ENCODE measurements at places on chromosomes 16 and 17. TPM values are rescaled to one million over a fixed set of nuclear protein-coding genes. Genes with fewer than 3 reads are reported as not detected.

GRCh38 chr16:83901101-83901500 lies 2.2 kb downstream of the MLYCD start:
- no peak for DNase-seq

Gene MC1R
- total RNA-seq = 1.7 TPM

DNA sequence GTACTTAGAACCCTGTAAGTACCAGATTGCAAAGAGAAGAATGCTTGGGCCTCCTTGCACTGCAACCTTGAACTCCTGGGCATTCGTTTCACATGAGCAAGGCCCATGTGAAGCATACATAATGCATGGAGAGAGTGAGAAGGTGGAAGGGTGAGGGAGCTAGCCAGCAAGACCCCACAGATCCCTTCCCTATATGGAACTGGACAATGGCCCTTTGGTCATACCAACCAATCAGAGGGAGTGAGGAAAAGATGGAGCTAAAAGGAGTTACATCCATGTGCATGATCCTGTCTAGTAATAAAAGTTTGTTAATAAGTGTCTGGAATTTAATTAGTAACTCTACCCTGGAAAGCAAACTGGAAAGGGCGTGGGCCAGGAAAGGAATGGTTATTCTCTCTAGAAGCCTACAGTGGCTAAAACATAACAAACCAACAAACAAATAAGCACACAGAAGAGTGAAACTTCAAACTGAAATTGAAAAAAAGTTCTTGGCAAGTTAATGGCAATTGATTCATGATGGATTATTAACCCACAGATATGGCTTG lies 29.6 kb downstream of the DNAH3 start:
- DNase-seq = no peak

GRCh38 chr16:58481226-58481869 lies 18.6 kb upstream of the NDRG4 start:
- no peak for DNase-seq

GRCh38 chr16:68078701-68079375 lies 6.3 kb upstream of the NFATC3 start:
- DNase-seq = no peak

Gene CUEDC1
- total RNA-seq = 14.7 TPM

- peak; percentile 41 for DNase-seq
These were observed 27.9 kb downstream of the RPRML start for GRCh38 chr17:46950997-46951621.

DNA sequence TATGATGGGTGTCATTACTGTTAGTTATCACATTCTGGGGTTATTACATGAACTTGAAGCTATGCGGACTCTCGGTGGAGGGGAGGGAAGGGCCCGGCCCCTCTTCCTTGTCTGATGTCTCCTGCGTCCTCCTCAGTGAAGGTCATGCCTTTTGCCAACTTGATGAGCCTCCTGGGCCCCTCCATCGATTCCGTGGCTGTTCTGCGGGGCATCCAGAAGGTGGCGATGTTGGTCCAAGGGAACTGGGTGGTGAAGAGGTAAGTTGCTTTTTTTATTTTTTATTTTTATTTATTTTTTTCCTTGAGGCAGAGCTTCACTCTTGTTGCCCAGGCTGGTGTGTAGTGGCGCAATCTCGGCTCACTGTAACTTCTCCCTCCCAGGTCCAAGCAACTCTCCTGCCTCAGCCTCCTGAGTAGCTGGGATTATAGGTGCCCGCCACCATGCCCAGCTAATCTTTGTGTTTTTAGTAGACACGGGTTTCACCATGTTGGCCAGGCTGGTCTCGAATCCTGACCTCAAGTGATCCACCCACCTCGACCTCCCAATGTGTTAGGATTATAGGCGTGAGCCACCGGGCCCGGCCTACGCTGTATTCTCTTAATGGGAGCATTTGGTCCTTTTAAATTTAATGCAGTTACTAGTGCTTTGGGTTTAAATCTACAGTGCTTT lies 21.6 kb downstream of the POLR3E start:
- DNase-seq = peak; percentile 39

- peak; percentile 87 for DNase-seq
These were observed 11.8 kb upstream of the SLFN13 start for GRCh38 chr17:35460354-35460851.

GRCh38 chr16:11575223-11575589 lies 11.5 kb downstream of the LITAF start:
- DNase-seq = no peak

Gene HCRT
- total RNA-seq = not detected

DNA sequence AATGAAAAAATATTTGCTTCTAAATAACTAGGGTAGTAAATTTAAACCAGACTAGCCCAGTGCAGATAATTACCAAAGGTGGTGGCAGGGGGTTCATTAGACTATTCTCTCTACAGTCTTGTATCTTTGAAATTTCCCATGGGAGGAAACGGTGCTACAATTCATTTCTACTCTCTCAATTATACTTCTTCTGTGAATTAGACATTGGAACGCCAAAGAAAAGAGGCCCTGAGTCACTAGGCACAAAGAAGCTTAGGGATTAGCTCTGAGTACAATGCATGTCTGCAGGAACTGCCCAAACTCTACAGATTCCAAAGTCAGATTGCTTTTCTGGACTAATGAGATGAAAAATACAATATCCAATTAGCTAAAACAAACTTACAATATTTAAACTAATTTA lies 30.7 kb upstream of the ARL6IP1 start:
- peak; percentile 80 for DNase-seq

- DNase-seq = peak; percentile 71
These were observed 463 bp downstream of the TOP2A start for GRCh38 chr17:40417258-40417608.

Gene KRTAP1-5
- total RNA-seq = not detected

Gene GGT6
- not detected for total RNA-seq

Gene CDH11
- total RNA-seq = 167 TPM

DNA sequence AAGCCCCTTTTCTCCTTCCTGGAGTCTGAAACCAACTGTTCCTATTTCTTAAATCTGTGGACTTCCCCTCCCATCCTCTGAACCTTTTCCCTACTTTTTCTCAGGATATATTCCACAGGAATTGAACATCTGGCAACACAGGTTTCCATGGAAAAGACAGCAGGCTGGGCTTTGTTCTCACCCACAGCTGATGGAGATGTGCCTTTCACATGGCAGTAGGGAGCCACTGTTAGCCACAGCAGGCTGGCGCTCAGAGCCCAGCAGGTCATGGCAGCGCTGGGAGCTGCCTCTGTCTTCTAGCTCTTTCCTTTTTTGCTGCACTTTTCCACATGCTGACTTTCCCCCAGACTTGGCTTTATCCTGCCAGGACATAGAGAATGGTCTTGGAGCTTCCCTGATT lies 116.4 kb upstream of the NLRP1 start:
- DNase-seq = peak; percentile 49

Gene GAST
- not detected for total RNA-seq

DNA sequence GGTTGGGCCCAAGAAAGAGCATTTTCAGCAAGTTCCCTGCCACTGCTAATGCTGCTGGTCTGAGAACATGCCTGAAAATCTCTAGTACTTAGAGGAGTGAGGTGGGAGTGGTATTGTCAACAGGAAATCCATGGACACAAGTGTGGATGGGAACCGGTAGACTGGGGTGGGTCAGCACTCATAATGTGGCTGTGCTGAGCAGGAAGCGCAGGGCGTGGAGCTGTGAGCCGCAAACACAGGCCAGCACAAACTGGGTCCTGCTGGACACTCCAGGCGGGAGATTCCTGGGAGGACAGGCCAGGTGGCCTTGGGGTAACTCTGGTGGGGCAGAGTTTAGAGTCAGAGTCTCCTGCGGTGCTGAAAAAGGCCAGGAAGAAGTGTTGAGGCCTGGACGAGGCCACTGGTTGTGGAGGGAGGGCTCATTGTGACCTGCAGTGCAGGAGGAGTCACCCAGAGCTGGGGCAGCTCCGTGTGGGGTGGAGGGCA lies 62.6 kb downstream of the BANP start:
- DNase-seq = no peak

DNA sequence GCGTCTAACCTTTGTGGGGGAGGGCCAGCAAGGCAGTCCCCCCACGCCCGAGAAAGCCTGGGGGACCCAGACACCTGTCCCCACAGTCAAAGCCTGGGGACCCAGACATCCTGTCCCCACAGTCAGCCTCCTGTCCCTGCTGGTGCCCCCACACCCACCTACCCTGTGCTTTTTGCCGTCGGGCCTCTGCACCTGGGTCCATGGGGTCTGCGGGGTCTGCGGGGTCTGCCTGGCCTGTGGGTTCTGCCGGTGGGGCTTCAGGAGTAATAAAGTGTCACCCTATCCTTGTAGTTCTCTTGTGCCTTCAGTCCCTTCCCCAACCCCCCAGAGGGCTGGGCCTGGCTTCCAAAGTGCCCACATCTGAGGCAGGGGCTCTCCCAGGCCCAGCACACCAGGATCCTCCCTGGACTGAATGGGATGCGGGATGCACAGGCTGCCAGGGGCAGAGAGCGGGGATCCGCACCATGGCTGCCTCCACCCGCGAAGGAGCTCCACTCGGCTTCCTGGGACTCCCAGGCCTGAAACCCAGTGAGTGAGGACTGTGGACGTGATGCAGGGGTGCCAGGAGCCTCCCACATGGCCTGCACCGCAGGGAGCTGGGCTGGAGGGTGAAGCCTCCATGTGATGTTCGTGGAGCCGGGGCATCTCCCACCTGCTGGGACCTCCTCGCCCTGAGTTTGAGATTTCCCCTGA lies 16.3 kb upstream of the DPEP1 start:
- no peak for DNase-seq

Gene IL17C
- not detected for total RNA-seq
